ENCODE measurements at places on chromosomes 6 and 20.

DNA sequence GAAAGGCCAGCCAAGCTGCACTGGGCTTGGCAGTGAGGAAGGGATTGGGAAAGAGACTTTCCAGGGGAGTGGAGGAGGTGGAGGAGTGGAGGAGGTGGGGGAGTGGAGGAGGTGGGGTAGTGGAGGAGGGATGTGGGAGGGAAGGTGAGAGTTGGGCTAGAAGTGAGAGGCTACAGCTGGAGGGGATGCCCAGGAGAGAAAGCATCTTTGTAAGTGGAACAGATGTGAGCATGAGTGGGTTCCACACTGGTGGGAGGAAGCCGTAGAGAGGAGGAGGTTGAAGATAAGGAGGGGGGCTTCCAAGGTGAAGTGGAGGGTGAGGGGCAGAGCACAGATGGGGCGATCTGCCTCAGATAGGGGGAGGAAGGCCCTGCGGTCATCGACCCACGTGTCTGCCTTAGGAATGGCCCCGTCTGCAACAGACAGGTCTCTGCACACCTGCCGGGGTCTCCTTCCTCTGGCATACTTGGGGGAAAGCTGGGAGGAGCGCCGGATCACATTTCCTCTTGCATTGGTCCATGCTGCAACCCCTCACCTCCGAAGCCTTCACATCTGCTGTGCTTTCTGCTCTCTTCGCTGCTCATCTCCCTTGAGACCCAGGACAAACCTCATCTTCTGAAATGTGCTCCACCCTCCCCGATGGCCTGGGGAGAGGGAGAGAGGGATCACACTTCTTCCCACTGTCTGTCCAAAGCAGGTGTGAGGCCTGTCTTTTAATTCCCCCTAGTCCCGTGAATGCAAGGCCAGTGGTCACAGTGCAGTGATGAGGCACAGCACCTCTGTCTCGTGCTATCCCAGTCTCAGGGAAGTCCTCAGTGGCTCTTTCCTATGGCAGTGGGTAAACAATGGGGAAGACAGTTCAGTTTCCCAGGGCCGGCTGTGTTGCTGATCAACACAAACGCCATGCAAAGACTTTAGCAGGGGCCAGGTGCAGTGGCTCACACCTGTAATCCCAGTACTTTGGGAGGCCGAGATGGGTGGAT lies 48.6 kb upstream of the SNX9 start:
- no peak for DNase-seq

DNA sequence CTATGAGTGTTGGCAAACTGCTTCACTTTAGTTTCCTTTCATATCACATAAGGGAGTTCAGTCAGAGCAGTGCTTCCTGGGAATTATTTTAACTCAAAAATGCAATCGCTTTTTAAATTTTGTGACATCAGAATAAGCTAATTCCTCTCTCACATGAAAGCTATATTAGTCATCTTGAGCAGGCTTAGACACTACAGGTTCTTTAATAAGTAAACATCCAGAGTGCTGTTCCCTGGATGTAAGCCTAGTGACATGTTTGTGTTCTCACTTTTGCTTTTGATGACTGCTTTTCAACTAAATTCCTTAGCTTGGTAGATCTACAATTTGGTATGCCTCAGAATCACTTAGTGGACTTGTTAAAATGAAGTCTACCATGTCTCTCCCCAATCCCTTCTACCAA lies 252.7 kb upstream of the POU3F2 start:
- DNase-seq, result no peak

DNA sequence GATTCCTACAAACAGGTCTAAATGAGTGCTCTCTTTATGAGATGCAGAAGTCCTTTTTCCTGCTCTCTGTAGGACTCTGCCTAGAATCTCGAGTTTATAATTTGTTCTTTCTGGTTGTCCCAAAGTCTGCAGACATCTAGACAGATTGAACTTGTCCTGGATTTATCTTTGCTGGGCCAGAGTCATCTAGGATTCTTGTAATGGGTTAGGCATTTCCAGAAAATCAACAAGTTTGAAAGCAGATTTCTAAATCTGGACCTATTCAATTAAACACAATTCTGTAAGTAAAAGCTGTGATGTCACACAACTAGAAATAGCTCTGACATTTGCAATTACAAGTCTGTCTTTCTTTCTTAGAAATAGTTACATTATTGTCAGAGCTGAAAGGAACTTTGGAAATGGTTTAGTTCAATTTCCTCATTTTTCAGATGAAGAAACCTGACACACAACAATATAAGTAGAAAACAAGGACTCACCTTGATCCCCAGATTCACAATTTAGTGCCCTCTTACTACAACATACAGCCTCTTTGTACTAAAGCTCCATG lies 4.2 kb upstream of the RSPO3 start:
- no peak for DNase-seq

GRCh38 chr6:50840811-50841192 lies 22.1 kb downstream of the TFAP2B start:
- no peak for DNase-seq

GRCh38 chr6:155126727-155127439 lies 131.8 kb downstream of the TIAM2 start:
- DNase-seq, result no peak

- DNase-seq, result peak; percentile 64
These were observed 149.5 kb upstream of the NEDD9 start for GRCh38 chr6:11381801-11382513.

- no peak for DNase-seq
These were observed 263.1 kb upstream of the HSF2 start for GRCh38 chr6:122136386-122136785.

DNA sequence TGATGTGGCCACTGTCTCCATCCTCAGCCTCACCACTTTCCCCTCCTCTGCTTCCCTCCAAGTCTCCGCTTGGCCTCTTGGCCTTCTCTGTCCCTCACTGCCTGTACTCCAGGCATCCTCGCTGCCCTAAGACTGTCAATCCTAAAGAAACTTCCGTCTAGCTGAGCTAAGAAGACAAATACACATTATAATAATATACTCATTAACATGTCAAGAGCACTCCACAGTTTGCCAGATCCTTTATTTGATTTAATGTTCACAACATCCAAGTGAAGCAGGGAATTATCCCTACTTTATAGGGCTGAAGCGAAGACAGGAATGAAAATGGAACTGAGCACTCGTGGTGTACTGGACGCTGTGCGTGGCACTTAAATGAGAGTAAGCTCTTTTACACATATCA lies 72.4 kb upstream of the SLC22A23 start:
- DNase-seq, result no peak

DNA sequence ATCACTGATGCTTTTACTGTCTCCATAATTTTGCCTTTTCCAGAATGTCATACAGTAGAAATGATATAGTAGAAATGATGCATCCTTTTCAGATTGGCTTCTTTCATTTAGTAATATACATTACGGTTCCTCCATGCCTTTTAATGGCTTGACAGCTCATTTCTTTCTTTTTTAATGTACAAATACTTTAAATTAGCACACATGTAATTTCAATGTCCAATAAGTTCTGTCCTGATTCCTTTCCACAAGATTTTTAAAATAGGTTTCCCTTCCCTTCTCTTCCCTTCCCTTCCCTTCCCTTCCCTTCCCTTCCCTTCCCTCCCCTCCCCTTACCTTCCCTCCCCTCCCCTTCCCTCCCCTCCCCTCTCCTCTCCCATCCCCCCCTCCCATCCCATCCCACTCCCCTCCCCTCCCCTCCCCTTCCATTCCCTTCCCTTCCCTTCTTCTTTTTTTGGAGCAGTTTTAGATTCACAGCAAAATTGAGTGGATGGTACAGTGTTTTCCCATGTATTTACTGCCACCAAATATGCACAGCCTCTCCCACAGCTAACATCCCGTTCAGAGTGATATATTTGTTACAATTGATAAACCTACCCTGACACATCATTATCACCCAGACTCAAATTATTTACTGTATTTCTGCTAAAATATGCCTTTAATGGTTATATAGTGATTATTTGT lies 398.8 kb downstream of the RNF144B start:
- no peak for DNase-seq

DNA sequence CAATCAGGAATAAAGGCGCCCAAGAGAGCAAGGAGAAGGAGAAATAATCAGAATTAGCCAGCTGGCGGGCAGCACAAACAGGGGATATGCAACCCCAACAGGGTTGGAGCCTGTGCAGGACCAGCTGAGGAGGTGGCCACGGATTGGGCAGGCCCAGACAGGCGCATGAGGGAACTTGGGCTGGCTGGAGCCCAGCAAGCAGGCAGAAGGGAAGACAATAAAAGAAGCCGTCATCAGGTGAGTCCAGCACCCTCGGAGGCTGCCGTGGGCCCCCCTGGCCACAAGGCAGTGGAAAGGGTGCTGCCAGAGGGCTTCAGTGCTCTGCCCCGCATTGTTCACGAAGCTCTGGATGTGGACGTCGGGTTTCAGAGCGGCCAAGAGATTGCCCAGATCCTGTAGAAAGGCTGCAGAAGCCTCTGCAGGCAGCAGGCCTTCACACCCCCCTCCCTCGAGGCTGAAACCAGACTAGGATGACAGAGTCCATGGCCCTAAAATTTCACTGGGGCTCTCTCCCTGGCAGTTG lies 28.4 kb upstream of the MAFB start:
- DNase-seq, result no peak

- no peak for DNase-seq
These were observed 68.5 kb downstream of the EPB41L2 start for GRCh38 chr6:130994319-130995097.

GRCh38 chr20:10763112-10763511 lies 89.3 kb upstream of the JAG1 start:
- no peak for DNase-seq

DNA sequence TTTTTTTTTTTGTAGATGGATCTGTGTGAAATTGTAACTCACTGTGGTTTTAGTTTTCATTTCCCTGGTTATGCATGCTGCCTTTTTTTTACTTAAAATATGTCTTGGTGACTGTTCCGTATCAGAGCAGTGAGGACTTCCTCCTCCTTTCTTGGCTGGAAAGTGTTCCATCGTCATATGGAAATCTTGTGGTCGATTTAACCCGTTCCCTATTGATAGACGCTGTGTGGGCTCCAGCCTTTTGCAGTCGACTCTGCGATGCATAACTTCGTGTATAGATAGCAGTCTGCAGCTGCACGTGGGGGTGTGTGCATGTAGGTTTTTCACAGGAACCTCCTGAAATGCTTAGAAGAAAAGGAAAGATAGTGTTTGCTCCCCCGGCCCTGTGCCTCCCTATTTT lies 28.1 kb upstream of the PNPLA1 start:
- no peak for DNase-seq

- DNase-seq, result no peak
These were observed 26.6 kb upstream of the SNAP91 start for GRCh38 chr6:83735461-83735860.

DNA sequence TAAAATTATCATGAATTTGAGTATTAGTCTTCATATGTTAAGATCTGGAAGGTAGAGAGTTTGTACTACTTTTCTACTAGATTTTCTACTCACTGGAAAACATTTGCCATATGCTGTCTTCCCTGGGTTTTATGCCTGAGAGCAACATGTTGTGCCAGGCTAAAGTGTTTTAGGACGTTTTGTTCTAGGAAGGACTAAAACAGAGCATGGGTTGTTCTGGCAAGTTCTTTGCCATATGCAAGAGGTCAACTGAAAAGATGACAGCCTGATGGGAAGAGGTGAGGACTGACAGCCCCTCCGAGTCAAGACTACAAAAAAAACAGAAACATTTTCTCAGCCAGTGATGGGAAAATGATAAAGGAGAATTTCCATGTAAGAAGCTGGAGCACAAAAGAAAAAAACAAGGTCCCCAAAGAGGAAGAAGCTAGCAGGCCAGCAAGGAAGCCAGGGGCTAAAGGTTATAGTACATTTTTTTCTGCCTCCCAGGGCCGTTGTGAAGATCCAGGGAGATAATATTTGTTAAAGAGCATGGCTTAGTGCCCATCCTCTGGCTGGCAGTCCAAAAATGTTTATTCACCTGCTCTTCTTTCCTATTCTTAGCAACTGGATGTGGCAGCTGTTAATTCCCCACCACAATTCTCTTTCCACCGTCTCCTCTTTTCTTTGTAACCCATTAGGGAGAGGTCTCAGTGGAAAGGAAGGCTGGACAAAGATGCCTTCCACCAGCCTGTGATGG lies 7.8 kb downstream of the SCGN start:
- no peak for DNase-seq

GRCh38 chr6:114634016-114634415 lies 291.2 kb upstream of the HS3ST5 start:
- DNase-seq, result no peak

DNA sequence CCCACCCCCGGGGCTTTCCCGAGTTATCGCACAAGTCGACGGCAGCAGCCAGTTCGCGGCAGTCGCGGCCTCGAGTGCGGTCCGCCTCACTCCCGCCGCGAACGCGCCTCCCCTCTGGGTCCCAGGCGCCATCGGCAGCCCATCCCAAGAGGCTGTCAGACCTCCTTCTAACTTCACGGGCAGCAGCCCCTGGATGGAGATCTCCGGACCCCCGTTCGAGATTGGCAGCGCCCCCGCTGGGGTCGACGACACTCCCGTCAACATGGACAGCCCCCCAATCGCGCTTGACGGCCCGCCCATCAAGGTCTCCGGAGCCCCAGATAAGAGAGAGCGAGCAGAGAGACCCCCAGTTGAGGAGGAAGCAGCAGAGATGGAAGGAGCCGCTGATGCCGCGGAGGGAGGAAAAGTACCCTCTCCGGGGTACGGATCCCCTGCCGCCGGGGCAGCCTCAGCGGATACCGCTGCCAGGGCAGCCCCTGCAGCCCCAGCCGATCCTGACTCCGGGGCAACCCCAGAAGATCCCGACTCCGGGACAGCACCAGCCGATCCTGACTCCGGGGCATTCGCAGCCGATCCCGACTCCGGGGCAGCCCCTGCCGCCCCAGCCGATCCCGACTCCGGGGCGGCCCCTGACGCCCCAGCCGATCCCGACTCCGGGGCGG lies 1.6 kb downstream of the GNAS start:
- no peak for DNase-seq

DNA sequence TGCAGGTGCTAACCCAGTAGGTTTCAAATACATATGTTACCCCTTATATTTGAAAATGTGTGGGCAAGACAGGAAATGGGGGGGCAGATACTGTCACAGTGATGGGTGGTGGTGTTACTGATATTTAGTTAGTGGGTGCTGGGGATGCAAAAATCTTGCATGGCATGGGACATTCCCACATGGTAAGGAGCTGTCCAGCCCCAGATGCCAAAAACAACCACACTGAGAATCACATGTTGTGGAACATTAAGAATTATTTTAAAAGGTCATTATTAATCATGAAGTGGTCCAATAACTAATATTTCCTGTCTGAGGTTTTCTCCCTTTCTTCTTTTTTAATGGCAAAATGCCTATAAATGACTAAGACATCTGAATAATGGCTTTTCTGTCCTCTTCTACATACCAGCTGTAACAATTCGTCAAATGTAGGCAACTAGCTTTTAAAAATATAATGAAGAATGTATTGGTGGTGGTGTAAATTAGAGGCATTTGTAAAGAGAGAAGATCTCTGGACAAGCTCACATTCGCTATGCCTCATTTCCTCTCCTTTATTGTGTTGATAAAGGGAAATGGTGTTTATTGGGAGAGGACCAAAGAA lies 57.3 kb upstream of the SLC35B3 start:
- DNase-seq, result no peak

GRCh38 chr6:53761036-53761435 lies 33.8 kb upstream of the LRRC1 start:
- no peak for DNase-seq

DNA sequence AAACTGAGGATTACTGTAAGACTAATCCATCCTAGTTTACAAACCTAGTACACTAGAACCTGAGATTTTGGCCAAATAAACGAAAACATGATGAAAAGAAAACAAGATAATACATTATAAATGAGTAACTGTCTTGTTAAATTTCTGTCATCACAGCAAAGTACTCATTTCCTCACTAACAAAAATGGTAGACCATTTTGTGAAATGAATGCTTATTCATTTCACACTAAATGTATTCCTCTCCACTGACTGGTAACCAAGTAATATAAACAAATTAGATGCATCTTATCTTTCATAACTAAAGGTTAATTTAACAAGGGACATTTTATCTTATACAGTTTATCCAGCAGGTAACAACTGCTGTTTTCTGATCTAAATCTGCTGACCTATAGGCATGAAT lies 143.7 kb downstream of the REV3L start:
- no peak for DNase-seq
